ENCODE measurements at places on chromosomes 5 and 9.

DNA sequence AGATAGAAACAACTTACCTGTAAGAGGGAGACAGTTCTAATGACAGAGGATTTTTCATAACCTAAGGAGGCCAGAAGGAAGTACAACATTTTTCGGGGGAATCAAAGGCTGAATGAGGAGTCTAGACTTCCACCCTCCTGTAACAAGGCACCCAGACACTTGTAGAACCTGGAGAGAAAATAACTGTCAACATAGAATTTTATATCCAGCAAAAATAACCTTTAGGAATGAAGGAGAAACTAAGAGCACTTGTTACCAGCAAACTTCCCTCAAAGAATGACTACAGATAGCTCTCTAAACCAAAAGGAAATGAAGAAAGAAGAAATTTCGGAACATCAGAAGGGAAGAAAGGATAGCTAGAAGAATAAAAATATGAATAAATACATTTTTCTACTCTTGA lies 25.9 kb upstream of the F2RL2 start:
- DNase-seq, result no peak

DNA sequence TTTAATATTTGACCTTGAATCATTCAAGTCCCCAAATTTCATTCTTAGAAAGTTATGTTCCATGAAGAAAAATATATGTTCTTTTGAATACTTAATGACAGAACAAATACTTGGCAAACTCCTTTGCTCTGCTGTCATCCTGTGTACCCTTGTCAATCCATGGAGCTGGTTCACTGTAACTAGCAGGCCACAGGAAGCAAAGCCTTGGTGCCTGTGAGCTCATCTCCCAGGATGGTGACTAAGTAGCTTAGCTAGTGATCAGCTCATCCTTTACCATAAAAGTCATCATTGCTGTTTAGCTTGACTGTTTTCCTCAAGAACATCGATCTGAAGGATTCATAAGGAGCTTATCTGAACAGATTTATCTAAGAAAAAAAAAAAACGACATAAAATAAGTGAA lies 65.4 kb downstream of the WDR41 start:
- DNase-seq, result peak; percentile 58

- DNase-seq, result peak; percentile 78
Observed at GRCh38 chr9:73081979-73082657, 69.5 kb upstream of the ANXA1 start.

DNA sequence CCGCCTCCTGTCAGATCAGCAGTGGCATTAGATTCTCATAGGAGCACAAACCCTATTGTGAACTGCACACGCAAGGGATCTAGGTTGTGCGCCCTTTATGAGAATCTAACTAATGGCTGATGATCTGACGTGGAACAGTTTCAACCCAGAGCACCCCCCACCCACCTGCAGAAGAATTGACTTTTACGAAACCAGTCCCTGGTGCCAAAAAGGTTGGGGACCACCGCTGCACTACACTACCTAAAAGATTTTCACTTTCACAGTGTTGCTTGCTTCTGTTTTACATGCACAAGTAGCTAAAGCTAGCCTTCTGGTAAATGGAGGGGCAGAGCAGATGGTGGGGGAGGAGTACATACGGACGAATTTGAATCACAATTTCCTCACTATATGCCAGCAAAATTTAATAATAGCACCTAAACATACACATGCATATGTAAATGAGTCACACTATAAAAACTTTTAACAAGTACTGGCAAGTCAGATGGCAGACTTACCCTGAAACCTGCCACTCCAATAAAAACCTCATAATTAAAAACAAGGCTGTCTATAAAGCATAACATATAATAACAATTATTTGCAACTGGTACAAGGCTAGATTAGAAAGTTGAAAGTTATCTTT lies 24.0 kb upstream of the CDKN2B start:
- no peak for DNase-seq

- DNase-seq, result no peak
Observed at GRCh38 chr9:108016446-108016845, 526.9 kb upstream of the KLF4 start.

- peak; percentile 45 for DNase-seq
Observed at GRCh38 chr5:128534726-128535125, 3.3 kb downstream of the FBN2 start.

- DNase-seq, result peak; percentile 41
Observed at GRCh38 chr5:72842816-72843215, 26.4 kb downstream of the TNPO1 start.

DNA sequence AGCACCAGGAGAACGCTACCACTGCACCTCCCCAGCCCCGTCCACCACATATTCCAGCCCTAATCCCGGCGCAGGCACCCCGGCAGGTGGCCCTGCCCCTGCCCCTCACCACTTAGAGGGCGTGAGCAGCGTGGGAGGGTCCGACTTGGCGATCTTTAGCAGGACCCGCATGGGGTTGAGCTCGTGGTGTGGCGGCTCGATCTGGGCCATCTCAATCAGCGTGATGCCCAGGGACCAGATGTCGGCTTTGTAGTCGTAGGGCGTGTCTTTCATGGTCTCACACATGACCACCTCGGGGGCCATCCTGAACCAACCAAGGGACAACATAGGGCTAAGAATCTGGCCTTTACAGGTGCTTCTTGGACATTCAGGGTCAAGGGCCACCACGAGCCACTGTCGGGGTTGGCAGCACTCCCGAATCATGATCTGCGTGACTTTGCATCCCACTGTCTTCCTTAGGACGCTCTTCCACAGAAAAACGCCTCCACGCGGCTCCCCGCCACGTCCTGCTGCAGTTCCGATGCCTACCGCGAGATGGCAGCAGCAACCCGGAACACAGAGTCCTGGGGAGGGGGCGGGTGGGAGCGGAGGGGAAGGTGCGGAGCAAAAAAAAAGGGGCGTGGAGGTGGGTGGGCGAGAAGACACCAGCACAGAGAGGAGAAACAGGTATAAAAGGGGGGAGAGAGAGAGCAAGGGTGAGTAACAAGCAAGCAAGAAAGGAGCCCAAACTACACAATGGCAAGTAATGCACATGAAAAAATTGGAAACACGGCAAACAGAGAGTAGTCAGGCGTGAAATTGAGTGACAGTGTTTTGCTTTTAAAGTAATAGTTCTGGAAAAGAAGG lies 81.3 kb downstream of the STK10 start:
- DNase-seq, result no peak

DNA sequence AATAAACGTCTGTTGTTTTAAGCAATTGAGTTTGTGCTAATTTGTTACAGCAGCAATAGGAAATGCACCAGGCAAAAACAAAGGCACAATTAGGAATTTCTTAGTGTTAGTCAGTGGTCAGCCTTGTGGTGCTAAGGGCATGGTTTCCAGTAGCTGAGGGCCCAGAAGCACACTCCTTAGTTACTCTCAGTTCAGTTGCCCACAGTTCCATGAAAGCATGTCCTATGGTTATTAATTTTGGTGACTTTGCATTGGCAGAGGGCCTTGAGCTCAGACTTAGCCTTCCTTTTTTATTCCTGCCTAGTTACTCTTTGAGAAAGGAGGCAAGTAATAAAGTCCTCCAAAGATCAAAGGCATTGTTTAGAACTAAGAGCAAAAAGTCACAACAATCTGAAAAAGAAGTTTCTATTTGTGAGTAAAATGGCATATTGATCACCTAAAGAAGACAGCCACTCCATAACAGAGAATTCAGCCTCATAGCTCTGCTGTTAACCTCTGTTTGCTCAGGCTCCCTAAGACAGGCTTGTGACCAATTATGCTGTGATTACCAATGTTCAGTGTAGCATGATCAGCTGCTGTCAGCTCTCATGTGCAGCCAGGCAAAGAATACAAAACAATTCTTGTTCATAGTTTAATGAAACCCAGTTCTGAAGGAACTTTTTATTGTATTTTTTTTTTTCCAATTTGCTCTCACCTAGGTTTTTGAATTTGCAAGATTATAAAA lies 57.0 kb upstream of the MROH2B start:
- DNase-seq, result no peak

- DNase-seq, result no peak
Observed at GRCh38 chr5:179255527-179256327, 89.5 kb downstream of the ADAMTS2 start.

- DNase-seq, result no peak
Observed at GRCh38 chr9:70042461-70043215, 1.0 kb upstream of the MAMDC2 start.

DNA sequence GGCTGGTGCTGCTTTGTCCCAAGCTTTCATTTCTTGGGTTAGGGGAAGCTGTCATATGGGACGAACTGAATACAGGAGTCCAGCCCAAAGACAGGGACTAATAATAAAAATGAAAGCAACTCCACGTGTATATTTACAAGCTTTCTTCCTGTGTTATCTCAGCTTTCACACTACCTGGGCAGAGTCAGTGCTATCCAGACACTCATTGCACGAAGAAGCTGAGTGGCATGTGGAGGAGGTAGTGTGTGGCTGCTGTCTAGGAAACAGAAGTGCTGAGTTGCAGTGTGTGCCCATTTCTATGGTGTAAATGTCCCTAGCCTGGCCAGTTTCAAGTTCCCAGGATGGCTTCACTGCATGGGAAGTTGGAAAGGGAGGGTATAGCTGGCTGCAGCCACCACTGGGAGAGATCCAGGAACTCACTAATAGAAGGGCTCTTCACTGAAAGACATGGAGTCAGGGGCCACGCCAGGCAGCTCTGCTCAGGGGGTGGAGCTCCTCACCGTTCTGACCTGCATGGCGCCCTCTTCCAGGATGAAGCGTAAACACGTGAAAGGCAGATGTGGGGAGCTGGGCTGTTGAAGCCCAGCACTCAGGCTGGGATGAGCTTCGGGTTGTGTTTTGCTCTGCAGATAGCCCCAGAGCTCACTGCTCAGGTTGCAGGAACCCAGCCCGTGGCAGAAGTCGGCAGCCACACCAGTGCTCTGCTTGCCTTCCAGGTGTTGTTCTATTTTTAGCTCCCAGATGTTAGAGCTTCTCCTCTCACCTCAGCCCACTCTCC lies 116.9 kb downstream of the IRX2 start:
- DNase-seq, result no peak

- no peak for DNase-seq
Observed at GRCh38 chr5:96896806-96897205, 20.5 kb downstream of the ERAP2 start.

DNA sequence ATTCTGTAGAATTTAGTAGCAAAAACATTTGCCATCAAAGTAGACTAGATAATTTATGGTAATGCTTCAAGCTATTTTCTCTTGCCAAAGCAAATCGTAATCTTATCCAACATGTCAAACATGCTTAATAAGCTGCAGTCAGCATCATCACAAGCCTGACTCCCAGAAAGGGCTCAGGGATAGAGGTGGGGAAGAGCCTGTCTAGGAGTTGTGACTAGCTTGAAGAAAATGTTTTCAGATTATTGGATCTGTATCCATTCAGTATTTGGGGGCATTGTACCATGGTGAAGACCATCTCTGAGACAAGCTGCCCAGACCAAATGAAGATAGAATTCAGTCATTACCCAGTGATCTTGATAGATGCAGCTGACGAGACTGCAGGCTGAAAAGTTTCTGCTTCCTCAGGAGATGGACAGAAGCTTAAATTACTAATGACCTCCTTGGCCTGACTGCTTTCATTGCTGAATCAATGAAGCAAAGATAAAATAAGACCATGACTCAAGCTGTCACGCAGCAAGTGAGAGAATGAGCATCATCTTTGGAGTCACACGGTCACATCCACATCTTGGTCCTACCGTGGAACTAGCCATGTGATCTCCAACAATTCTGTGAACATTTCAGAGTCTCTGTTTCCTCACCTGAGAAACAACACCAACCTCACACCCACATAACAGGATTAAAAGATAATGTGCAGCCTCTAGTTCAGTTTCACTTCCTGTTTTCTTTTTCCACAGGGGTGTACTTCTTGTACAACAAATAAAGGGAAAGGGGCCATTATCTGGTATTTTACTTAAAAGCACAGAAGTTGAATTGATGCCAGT lies 9.4 kb downstream of the ERAP2 start:
- DNase-seq, result no peak

GRCh38 chr5:10289353-10289752 lies 18.3 kb downstream of the CMBL start:
- no peak for DNase-seq

DNA sequence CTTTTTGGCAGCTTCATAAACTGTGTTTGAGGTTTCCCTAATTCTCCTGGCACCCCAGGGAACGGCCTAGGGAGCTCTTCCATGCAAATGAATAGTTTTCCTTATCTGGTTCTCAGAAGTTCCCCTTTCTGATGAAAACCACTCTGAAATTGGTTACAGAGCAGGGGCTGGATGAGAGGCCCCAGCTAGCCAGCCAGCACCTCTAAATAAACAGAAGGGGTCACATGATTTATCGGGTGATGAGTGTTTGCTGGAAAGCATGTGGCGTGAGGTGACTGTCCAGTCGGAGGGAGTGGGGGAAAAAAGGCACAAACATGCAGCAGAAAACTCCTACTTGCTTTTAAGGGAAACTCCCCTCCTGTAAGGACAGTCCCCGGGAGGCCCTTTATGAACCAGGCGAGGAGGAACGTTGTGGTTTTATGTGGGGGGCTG lies 261.2 kb upstream of the ANKRD55 start:
- DNase-seq, result peak; percentile 16

DNA sequence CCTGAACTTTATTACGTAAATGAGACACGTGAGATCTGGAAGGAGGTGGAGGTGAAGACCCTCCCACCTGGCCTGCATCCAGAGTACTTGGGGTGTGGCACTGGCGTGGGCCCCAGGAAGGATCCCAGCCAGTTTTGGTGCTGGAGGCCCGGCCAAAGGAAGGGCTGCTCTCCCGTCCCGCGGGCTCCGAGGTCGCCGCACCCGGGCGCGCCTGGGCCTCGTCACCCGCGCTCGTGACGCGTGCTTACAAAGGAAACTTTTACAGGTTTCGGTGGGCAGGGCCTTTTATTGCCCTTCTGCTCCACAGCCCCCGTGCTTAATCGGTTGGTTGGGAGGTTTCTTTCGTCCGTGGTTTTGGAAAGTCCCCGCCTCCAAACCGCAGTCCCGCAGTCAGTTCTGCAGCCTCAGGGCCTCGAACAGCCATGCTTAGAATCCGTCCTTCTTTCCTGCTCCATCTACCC lies 29.2 kb downstream of the CDKN2A start:
- DNase-seq, result peak; percentile 88

DNA sequence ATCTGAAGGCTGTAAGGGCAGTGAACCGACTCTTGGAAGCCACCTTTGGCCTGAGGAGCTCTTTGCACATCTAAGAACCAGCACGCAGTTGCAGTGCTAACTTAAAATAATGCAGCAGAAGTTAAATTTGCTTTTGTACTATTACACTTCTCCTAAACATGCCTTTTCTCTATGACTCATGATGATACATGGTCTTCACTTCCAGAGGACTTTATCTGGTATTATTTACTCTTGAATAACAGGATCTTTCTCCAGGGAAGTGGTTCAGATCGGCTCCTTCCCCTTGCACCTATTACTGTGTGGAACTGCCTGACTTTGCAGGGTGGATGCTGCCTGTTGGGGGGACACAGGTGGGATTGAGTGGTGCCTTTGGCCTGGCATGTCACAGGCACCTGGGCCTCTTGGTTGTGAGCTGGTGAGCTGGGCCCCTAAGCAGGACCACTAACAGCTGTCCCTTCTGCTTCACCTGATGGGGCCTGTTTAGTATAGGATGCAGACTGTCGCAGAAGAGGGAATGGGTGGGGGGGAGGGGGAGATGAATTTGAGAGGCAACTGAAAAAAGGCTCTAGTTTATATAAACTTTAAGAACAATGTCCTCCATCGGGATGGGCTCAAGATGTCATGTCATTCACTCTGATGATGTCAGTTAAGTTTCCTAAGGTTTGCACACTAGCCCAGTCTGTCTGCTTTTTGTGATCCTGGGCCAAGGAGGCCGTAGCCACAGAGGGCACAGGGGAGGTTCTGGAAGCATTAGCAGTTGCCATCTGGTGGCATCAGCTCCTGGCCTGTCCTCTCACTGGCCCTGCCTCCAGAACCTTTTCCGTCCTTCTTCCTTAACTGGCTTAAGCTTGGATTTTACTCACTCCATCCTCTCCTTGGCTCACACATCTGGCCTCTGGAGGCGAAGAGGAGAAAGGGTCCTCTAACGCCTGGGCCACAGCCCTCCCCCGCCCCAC lies 33.9 kb upstream of the GABBR2 start:
- peak; percentile 44 for DNase-seq

- peak; percentile 92 for DNase-seq
Observed at GRCh38 chr5:115377468-115378217, 81.2 kb upstream of the CCDC112 start.
